ENCODE measurements at places on chromosomes 6 and 20. TPM values are rescaled to one million over a fixed set of nuclear protein-coding genes. Genes with fewer than 3 reads are reported as not detected.

- peaks cover 86% of the 10 kb centered on the region for H3K36me3 ChIP-seq
- no peak overlapping the region for H3K4me3 ChIP-seq
- no peaks in the 10 kb centered on the region for H3K4me1 ChIP-seq
Measured at GRCh38 chr20:24960302-24960801, 11.3 kb downstream of the CST7 start.

DNA sequence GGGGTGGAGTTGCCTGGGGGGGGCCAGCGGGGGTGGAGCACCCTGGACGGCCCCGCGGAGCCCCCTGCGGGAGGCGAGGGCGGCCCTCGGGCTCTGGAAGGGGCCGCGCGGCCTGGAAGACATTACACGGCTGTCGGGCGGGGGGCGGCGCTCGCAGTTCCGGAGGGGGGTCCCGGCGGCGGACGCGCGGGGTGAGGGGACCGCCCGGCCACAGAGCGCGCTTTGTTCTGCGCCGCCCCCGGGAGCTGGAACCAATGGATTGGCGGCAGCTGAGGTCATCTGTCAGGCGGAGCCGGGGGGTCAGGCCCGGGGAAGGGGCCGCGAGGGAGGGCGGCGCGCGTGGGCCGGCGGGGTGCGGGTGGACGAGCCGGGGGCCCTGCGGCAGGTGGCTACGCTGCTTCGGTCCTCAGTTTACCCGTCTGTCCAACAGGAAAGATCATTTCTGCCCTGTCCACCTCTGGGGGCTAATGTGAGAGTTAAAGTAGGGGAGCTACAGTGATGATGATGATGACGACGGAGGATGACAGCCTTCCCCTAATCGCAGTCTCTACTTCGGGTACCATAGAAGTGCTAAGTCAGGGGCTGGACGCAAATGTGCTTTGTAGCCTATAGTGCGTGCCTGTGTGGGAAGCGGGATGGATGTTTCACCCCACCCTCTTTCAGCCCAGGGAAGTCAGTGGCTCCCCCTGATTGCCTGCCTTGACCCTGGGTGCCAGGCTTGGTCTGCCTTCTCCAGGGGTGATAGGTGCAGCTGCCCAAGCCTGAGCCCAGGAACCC, 10.4 kb downstream of the SRXN1 start:
- H3K4me3 ChIP-seq, result no peak overlapping the region
- DNase-seq, result no peak
- no peaks in the 10 kb centered on the region for H3K4me1 ChIP-seq
- peaks cover 22% of the 10 kb centered on the region for H3K27me3 ChIP-seq

DNA sequence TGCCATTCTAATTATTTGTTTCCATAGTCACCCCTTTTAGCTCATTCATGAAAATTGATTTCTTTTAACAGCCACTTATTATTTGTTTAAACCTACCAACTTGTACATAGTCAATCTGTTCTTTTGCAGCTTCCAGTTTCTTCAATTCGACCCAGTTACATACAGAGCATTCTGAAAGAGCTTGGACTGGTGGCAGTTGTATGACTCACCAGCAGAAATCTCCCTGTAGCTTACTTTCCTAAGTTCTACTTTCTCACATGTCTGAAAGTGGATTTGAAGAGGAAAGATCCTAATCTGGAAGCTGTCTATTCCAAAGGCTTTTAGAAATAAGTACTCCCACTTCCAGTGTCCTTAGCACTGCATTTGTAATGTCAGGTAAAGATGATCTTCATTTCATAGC, 447.9 kb downstream of the HTR1B start:
- no peaks in the 10 kb centered on the region for H3K27me3 ChIP-seq
- no peak overlapping the region for H3K4me3 ChIP-seq
- H3K27ac ChIP-seq, result no peak overlapping the region
- no peaks in the 10 kb centered on the region for H3K4me1 ChIP-seq
- no peaks in the 10 kb centered on the region for H3K36me3 ChIP-seq
- DNase-seq, result no peak

The PTCHD4 gene
- total RNA-seq, result not detected
